Neural progenitor cell (in vitro differentiated cells): ENCODE measurements at places on chromosomes 7 and 10.

DNA sequence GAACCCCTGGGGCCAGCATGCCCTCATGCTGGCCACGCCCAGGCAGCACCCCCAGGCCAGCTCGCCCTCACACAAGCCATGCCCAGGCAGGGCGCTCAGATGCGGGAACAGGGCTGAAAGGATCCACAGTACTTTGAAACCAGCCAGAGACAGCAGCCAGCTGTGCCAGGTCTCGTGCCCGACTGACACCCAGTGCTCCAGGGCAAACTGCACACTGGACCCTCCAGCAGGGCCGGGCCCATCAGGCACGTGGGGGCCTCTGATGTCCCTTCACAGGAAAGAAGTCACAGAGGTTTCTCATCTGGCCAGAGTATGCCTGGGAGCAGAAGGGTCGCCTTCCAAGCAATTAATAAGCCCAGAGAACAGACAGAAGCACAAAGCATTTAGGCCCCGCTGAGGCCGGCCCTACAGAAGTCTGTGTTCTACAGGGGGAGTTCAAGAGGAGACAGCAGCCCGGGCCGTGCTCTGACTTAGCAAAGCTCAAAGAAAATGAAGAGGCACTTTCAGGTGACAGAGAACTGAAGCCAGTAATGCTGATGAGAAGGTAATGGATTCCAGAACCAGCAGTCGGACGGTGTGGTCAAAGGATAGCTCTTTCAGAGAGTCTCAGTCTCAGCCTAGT, 21.4 kb downstream of the MAD1L1 start:
- DNase-seq: no peak

DNA sequence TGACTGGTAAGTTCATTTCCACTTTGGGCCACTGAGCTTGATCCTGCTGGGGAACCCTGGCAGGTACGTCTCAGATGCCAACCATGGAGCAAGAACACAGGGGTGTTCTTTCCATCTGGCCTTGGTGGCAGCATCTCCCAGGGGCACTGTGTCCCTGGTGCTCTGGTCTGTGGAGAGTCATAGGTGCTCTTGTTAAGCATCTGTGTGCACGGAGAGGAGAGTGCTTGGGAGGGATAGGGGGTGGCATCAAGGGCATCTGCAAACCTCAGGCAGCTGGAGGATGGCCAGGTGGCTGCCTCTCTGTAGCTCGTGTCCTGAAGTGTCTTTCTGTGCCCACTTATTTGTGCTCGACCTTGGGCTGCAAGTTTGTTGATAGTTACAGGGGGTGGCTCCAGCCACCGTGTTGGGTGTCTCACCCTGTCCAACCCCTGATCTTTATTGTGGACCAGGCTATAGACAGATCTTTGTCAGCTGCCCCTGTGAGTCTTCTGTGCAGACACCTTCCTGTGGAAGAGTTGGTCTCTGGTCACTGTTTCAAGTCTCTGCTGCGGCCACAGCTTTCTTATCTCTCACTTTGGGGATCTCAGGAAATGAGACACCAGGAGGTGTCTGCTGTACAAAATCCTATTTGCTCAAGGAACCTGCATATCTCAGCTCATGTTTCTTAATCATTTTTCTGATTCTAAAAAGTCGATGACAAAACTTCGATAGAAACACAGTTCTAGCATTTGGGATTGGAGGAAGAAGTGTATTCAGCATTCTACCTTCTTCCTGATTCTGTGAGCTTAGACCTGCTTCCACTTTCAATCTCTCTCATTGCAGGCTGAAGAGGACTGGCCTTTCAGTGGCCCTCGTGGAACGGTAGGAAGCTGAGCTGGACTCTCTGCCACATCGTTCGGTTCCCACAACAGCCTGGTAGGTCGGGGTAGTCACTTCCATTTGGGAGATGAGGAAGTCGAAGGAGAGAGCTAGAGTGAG, 17.2 kb upstream of the GIMAP8 start:
- no peak for DNase-seq

GRCh38 chr10:44065788-44066526, 318.9 kb downstream of the CXCL12 start:
- no peak for DNase-seq

DNA sequence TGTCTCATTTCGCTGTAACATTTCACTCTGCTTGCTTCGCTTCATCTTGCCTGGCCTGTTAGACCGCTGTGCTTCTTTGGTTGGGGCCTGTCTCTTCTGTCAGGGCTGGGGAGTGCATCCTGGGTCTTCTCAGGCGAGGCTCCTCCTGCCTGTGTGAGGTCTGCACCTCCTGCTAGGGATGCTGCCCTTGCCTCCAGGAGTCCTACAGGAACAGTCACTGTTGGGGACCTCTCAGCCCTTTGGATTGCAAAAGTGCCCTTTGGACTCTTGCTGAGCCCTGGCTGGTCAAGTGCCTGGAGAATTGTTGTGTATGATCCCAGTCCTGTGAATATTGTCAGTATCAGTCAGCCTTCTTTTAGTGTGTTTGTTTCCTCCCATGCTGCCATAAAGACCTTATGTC, 84.1 kb downstream of the MDFIC start:
- peak; percentile 46 for DNase-seq

DNA sequence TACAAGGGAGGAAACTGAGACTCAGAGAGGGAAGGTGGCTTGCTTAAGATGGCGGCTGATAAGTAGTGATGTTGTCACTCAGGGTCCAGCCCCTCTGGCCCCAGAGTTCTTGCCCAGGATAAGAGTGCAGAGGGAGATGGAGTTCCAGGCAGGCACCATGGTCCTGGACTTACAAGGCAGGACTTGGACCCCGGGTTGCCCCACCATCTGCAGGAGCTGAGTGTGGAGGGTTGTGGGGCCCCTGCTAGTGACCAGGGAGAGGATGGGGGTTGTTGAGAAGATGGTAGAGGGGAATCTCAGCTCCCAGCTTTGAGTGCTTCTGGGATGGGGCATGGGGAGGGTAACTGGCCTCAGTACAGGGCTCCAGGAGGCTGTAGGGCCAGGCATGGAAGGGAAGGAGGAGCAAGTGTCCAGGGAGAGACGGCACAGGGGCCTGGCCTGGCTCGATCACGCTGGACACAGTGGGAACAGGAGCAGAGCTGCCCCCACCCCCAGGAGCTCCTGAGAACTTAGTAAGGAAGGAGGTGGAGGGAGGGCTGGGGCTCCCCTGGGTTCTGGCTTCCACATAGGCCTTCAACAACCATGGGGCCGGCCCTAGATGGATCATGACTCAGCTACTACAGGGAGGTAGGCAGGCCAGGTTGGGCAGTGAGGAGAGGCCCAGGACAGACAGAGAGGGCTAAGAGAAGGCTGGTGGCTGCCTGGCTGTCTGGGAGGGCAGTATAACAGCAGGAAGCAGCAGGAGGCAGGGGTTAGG, 28.2 kb downstream of the PPIF start:
- DNase-seq: no peak

DNA sequence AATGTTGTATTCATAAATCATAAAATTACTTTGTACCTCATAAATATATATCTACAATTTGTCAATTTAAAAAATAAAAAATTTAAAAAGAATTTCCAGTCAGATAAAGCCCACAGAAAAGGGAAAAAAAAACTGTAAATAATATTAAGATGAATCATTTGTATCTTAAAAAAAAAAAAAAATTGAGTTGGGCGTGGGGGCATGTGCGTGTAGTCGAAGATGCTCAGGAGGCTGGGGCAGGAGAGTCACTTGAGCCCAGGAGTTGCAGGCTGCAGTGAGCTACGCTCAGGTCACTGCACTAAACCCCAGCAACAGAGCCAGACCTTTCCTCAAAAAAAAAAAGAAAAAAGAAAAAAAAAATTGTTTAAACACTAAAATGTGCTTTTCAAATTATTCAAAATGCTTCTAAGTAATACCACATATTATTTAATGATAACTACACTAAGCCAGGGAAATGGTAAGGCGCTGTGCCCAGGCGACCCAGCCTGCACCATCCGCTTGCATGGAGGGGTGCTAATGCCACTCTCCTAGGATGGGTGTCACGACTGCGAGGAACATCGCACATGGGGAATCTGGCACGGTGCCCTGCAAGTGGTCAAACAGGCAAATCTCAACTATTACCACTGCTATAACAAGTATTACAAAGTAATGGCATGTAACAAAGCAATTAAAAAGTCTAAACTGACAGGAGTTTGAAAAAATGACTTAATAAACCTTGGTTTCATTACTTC, 15.4 kb downstream of the GLUD1 start:
- DNase-seq: no peak

DNA sequence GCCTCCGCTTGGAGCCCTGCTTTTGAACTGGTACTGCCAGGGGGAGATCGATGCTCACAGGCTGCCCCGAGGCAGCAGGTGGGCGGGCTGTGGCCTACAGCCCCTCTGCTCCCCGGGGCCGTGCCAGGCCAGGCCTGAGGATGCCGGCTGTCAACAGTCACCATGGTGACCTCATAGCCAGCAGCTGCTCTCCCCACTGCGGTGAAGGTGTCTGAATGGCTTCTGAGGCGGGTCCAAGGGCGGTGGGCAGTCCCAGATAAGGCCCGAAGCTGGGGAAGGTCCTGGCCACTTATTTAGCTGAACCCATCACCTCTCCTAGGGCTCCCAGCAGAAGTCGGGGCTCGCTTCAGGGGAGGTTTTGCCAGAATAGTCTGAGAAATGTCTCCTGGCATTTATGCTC, 179.3 kb downstream of the ARHGAP12 start:
- DNase-seq: no peak

DNA sequence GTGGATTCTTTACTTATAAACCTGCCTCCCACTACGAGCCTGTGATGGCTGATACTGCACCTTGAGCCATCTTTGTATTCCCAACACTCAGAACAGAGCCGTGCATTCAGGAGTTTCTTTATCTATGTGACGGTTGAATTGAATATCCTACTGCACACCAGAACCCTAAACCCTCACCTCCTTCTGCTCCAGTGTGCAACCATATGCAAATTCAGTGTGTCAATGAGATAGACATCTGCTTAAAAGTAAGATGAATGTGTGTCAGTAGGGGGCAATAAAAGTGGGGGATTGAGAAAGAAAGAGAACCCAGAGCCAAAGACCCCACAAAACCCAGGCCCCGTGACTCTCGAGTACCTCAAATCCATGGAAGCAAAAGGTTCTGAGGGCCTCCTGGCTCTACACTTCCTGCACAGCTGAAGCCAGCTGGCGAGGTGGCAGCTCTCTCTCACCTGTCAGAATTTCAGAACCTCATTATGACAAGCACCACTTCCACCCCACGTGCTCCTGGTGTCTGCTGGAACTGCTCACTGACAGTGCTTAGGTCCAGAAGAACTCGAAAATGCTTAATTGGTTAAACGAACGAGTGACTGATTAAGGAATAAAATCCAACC, 143.3 kb upstream of the GPR26 start:
- no peak for DNase-seq

DNA sequence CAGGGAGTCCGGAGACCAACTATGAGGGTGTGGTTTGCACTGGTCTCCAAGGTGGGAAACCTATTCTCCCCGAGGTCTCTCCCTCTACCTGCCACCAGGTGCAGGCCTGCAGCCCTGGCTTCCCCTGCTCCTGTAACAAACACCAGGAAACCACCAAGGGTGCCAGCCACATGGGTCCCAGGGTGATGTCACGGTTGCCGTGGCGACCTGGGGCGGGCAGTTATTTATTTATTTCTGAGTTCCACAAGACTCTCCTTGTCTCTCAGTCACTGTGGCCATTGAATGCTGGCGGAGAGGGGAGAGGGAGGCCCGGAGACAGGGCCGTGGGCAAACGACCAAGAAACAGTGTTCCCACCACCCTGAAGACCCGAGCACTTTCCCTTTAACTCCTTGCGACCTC, 27.0 kb downstream of the MMD2 start:
- DNase-seq: peak; percentile 21

GRCh38 chr7:14639329-14639728, 263.2 kb downstream of the DGKB start:
- DNase-seq: no peak
